ELF-1 (cell line): ENCODE measurements at places on chromosomes 3 and 15.

DNA sequence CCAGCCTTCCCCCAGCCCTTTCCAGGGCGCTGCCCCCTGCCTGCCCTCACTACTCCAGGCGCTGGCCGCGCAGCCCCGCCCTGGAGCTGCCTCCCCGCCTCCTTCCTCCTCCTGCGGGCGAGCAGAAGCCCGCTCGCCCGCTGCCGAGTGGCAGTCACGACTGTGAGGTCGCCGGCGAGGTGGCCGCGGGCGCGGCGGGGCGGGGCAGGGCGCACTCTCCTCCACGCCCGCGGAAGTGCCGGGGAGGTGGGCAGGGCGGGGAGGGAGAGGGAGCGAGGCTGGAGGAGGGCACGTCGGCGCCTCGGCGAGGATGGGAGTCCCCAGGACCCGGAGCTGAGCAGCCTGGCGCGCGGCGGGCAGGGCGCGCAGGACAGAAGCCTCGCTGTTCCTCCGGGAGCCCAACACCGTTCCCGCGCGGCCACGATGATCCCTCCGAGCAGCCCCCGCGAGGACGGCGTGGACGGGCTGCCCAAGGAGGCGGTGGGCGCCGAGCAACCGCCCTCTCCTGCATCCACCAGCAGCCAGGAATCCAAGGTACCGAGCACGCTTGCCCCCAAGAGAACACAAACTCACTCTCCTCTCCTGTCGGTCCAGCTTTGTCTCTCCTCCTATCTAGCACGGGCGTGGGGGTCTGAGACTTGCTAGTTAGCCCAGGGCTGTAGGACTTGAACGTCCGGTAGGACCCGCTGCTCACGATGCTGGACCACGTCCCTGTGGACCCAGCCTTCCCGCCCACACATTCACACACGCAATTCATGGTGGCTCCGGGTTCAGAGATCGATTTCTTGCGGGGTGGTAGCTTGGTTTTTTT lies at the start of gene STAC:
Gene STAC, plus strand, starts transcription at position 284 of the 811 bp plus-strand sequence. Its CDS starts 140 bp downstream, at position 424.
- DNase-seq: peak; percentile 64

DNA sequence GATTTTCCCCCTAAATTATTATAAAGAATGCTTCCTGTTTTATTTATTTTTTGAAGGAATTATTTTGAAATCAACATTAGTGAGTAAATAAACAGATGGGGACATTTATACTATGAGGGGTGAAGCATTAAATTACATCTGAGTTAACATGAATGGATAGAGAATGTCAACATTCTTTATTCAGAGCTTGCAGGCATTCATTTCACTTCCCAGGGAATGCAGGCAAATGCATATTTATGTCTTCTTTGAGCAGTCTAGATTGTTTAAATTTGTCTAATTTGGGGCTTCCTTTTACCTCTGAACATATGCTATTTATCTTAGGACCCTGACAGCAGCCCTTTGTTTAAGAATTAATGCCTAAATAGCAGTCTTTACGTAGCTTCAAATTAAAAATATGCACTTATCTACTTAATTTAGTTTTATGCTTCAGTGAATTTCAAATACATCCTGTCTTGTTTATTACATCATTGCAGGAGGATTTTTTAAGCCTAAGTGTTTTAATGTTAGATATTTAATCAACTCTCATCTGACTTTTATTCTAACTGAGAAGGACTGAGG lies 630.5 kb upstream of the LMCD1 start:
- no peak for DNase-seq

DNA sequence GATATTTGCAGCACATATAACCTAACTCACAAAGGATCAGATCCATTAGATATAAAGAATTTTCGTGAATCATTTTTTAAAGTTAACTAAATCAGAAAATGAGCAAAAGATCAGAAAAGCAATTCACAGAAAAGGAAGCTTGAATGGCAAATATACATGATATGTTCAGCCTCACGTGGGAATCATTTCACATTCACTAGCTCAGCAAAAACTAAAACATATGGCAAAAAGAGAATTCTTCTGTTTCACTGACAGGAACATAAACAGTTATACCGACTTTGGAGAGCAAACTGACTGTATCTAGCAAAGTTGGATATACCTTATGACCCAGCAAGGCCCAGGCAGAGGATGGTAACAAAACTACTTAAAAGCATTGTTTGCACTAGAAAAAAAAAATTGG lies 34.0 kb upstream of the NR2E3 start:
- DNase-seq: no peak

- DNase-seq: no peak
These were observed 181.7 kb upstream of the ANKRD28 start for GRCh38 chr3:15979495-15979894.

GRCh38 chr3:173502983-173503568 lies 105.5 kb downstream of the NLGN1 start:
- no peak for DNase-seq

DNA sequence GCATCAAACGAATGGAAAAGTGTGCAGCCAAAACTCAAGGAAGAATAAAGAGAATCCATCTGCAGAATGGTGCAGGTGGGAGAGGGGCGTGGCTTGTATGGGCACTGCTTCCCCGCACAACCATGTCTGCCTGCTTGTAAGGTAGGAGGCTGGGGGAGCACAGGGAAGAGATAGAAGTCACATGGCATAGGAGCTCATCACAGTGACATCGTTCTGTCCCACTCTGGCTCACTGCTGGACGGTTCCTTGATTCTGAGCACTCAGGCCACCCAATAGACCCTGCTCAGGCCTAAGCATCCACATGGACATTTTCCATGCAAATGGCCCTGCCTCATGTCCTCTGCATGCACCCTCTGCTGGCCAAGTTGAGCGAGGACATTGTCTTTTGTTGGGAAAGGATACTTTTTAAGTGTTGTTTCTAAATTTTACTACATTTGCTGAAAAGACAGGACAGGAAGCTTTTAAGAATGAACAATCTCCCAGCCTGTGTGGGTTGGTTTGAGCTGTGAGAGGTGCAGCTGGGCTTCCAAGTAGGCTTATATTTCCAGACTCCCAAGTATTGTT lies 3.1 kb downstream of the MYLK start:
- DNase-seq: peak; percentile 31

DNA sequence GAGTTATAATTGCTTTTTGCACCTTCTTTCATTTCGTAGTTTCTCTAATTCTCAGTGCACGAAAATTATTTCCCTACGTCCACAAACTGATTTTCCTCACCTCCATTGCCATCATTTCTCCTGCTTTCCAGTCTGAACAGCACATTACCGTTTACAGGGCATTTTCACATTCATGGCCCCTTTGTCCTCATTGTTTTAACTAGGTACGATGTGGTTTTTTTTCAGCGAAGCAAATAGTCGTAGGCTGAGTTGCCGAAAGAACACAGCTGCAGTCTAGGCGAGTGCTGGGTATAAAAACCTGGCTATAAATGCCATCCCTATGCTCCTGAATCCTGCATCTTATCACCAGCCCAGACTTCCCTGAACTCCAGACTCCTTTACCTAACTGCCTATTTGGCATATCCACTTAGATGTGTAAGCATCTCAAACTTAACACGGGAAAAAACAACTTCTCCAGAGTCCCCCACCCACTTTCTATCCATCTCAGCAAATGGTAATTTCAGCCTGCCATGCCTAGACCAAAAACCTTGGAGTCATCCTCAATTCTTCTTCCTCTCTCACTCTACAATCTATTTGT lies 691 bp upstream of the FSIP1 start:
- no peak for DNase-seq

- no peak for DNase-seq
These were observed 2.4 kb upstream of the PDCD6IP start for GRCh38 chr3:33795856-33796536.

- DNase-seq: no peak
These were observed 26.9 kb downstream of the CHDH start for GRCh38 chr3:53819163-53819868.

- peak; percentile 76 for DNase-seq
These were observed 355.1 kb downstream of the CLSTN2 start for GRCh38 chr3:140290105-140290504.

DNA sequence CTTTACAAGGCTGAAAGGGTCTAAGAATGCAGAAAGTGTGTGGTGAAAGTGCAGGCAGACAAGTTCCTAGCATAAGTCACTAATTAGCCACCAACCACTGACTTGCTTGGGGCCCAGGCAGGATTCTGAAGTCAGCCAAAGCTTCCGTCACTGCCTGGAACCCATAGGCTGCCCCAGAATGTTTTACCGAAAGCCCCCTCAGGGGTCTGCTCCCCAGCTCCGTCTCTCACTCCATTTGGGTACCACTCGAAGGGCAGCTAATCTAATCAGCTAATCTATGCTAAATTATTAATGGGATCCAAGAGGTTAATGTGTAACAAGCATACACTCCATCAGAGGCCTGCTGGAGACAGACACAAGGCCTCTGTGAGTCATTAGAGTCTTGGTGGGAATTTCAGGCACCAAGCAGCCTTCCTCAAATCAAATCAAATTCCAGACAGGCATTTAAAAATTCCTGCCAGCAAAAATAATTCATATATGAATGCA lies 13.2 kb downstream of the ADAMTS9 start:
- DNase-seq: peak; percentile 31

GRCh38 chr15:29089731-29090616 lies 179.6 kb downstream of the NSMCE3 start:
- DNase-seq: no peak

- no peak for DNase-seq
These were observed 694.6 kb upstream of the DPPA4 start for GRCh38 chr3:110031975-110032374.

- no peak for DNase-seq
These were observed 33.3 kb upstream of the PIK3CB start for GRCh38 chr3:138867996-138868395.

GRCh38 chr3:159775372-159775961 lies 213.2 kb upstream of the IL12A start:
- DNase-seq: peak; percentile 58

DNA sequence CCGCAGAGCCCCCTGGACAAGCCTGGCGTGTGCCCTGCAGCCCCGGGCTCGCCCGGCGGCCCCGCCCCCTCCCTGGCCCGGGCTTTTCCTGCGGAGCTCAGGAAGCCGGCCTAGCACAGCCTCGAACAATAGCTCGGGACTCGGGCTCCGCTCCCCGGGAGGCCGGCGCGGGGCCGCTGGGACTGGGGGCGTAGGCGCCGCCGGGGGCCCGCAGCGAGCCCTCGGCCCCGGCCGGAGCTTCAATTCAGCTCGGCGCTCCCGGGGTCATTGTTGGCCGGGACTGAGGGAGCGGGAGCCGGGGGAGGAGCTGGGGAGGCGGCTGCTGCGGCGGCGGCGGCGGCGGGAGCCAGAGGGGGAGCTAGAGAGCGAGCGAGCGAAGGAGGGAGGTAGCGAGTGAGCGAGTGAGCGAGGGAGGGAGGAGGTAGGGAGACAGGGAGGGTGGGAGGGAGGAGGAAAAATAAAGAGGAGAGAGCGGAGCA lies 41.0 kb upstream of the ROPN1 start:
- peak; percentile 92 for DNase-seq

- DNase-seq: no peak
These were observed 70.0 kb downstream of the MITF start for GRCh38 chr3:69809076-69809835.

GRCh38 chr3:23760871-23761373 lies 44.8 kb upstream of the UBE2E1 start:
- DNase-seq: peak; percentile 22

DNA sequence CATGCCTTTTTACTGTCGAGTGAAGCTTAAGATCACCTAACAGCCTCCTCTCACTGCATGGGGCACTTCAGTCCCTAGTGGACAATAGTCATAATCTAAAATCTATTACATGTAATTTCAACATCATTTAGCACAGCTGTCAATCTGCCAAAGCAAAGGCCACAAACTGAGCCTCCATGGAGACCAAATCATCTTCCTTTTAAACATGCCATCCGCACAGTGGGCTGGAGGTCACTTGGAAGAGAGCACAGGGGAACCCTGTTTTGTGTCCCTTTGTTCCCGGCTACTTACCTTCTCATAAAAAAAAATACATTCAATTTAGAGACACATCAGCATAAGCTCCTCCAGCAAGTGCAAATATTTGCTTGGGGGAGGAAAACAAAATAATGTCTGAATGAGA lies 167.3 kb downstream of the SQOR start:
- DNase-seq: no peak

GRCh38 chr3:189531271-189531670 lies 99.9 kb upstream of the TP63 start:
- no peak for DNase-seq

DNA sequence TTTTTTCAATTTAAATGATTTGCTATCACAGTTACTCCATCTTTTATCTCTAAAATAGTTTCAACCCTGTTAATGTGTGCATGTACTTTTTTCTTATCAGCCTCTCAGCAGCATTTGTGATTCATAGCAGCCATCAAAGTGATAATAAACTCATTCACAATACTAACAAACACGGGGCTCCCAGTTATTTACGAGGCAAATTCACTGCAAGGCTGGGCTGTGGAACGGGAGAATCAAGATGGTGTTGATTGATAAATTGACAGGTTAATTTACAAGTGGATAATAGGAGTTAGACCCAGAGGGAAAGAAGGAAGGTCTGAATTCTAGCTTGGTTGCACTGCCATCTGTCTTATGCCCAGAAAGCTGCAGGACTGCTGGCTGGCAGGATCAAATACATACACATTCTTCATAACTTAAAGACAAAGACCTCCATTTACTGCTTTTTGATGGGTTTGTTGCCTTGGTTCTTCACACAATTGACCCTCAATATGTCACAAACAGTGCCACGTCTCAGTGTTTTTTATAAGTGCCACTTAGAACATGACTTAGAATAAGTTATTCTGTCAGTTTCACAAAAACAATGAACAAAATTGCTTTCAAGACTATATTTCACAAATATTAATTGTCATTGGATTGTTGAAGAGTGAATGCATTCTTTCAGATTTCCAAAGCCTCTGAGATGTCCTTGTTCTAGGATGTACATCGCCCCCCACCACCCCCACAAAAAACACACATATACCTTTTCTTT lies 562.8 kb downstream of the NR2F2 start:
- peak; percentile 52 for DNase-seq

GRCh38 chr3:14300721-14301399 lies 101.5 kb upstream of the SLC6A6 start:
- no peak for DNase-seq

GRCh38 chr15:32908872-32909271 lies 191.1 kb downstream of the GREM1 start:
- no peak for DNase-seq

DNA sequence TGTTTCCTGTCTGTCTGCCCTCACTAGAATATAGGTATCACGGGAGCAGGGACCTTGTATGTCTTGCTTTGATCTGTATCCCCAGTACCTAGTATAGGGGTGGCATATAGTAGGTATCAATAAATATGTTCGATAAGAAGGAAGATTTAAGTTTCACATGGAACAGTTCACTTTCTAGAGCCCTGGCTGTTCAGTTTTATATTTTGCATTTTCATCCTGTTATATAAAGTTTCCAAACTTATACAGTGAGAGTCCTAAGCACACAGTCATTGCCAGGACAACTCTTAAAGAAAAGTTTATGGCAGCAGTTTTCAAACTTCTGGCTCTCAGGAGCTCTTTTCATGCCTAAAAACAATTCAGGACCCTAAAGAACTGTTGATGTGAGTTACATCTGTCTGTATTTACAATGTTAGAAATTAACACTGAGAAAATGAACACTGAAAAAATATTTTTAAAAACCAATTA lies 13.4 kb downstream of the ITPR1 start:
- DNase-seq: no peak

- no peak for DNase-seq
These were observed 105.7 kb downstream of the LRTM1 start for GRCh38 chr3:54822206-54822605.
